Right atrium auricular region (tissue), 2 donors: ENCODE measurements at places on chromosomes 5 and 9. TPM values are rescaled to one million over a fixed set of nuclear protein-coding genes. Genes with fewer than 3 reads are reported as not detected.

- no peak overlapping the region for H3K27ac ChIP-seq
- DNase-seq, result no peak
Observed at GRCh38 chr9:85172001-85172978, 502.8 kb downstream of the NTRK2 start.

DNA sequence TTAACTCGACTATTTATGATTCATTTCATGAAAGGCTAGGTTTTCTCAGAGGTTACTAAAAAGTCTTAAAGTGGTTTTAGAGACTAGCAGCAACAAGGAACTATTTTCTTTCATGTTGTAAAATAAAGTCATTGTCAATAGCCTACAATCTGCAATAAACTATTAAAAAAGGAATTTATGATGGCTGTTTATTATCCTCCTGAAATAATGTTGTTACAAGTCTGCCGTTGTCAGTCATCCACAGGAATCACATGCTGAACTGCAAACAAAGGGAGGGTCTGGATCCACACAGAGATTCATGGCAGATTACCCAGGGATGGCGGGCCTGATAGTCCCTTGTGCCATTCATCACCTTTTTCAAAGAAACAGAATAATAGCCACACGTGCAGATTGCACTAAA lies 49.2 kb downstream of the TMEM174 start:
- no peak for DNase-seq
- H3K4me1 ChIP-seq, result no peaks in the 10 kb centered on the region
- no peaks in the 10 kb centered on the region for H3K36me3 ChIP-seq
- no peak overlapping the region for H3K4me3 ChIP-seq
- no peaks in the 10 kb centered on the region for H3K27me3 ChIP-seq

Gene PCBD2
- total RNA-seq, result 19.1 TPM

Gene PTCD2
- 9.2 TPM for total RNA-seq

Gene TICAM2
- 1.1 TPM for total RNA-seq
